IMR-90 (cell line): ENCODE measurements at places on chromosomes 12 and 14. TPM values are rescaled to one million over a fixed set of nuclear protein-coding genes. Genes with fewer than 3 reads are reported as not detected.

GRCh38 chr12:1948883-1949282, 30.4 kb upstream of the CACNA2D4 start:
- peaks cover 5% of the 10 kb centered on the region for H3K4me1 ChIP-seq
- peaks cover 62% of the 10 kb centered on the region for H3K36me3 ChIP-seq
- DNase-seq, result no peak
- H3K27ac ChIP-seq, result no peak overlapping the region
- H3K27me3 ChIP-seq, result no peaks in the 10 kb centered on the region

- no peak overlapping the region for H3K27ac ChIP-seq
- no peak for DNase-seq
- H3K36me3 ChIP-seq, result no peaks in the 10 kb centered on the region
- H3K4me3 ChIP-seq, result no peak overlapping the region
- H3K4me1 ChIP-seq, result peaks cover 54% of the 10 kb centered on the region
Observed at GRCh38 chr14:74578479-74578878, 33.6 kb downstream of the LTBP2 start.

- H3K27me3 ChIP-seq, result peaks cover 4% of the 10 kb centered on the region
- DNase-seq, result no peak
- no peak overlapping the region for H3K27ac ChIP-seq
- no peaks in the 10 kb centered on the region for H3K4me1 ChIP-seq
- no peak overlapping the region for H3K4me3 ChIP-seq
- H3K36me3 ChIP-seq, result no peaks in the 10 kb centered on the region
Observed at GRCh38 chr12:110906516-110906915, 13.9 kb downstream of the MYL2 start.

DNA sequence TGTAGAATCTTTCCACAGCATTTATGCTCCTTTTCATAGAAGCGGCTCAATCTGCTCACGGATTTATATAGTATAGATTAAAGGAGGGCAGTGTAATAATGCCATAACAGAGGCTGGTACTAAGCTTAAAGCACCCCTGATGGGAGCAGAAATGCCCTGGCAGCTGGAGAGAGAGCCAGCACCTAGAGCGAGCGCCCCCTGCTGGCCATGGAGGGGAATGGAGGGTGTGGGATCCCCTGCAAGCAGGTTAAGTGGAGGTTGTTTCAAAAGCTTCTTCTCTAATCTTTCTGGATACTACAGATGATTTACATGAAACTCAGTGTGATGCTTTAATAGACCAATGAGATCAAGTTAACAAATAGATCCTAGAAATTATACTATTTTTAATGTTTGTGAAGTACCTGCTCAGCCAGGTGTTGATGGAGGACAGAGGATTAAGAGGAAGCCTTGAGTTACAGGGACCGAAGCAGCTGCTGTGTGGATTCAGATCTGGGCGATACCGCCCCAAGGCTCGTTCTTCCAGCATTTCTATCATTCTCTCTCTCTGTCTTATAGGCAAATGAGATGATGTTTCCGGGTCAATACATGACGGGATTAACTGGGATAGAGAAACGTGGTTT, 1519.3 kb upstream of the TMEM132C start:
- no peaks in the 10 kb centered on the region for H3K4me1 ChIP-seq
- no peak overlapping the region for H3K27ac ChIP-seq
- DNase-seq, result no peak
- H3K4me3 ChIP-seq, result no peak overlapping the region

GRCh38 chr12:44476683-44477082, 399.4 kb downstream of the NELL2 start:
- no peaks in the 10 kb centered on the region for H3K36me3 ChIP-seq
- H3K4me1 ChIP-seq, result no peaks in the 10 kb centered on the region

- H3K4me1 ChIP-seq, result no peaks in the 10 kb centered on the region
- no peaks in the 10 kb centered on the region for H3K36me3 ChIP-seq
- H3K27me3 ChIP-seq, result no peaks in the 10 kb centered on the region
- DNase-seq, result no peak
- no peak overlapping the region for H3K4me3 ChIP-seq
- H3K27ac ChIP-seq, result no peak overlapping the region
Observed at GRCh38 chr14:104284636-104285507, 146.5 kb downstream of the KIF26A start.

- no peak for DNase-seq
- H3K27me3 ChIP-seq, result no peaks in the 10 kb centered on the region
- H3K27ac ChIP-seq, result no peak overlapping the region
- no peak overlapping the region for H3K4me3 ChIP-seq
- H3K4me1 ChIP-seq, result peaks cover 2% of the 10 kb centered on the region; the same call in 1 of the 2 replicates
Observed at GRCh38 chr12:92908108-92908507, 21.0 kb downstream of the EEA1 start.

GRCh38 chr12:32644431-32644830, 34.7 kb upstream of the DNM1L start:
- peaks cover 8% of the 10 kb centered on the region for H3K36me3 ChIP-seq
- H3K27me3 ChIP-seq, result no peaks in the 10 kb centered on the region
- no peak for DNase-seq

The GAS2L3 gene
- 4.7 and 5.2 TPM in 2 replicates for polyA plus RNA-seq

The WNT1 gene
- polyA plus RNA-seq, result not detected in 2 replicates

The KLHDC1 gene
- polyA plus RNA-seq, result 0.34 and 0.51 TPM in 2 replicates

The CBLN3 gene
- 3.9 and 4.5 TPM in 2 replicates for polyA plus RNA-seq

The DAO gene
- polyA plus RNA-seq, result not detected in 2 replicates

The TCL1B gene
- not detected in 2 replicates for polyA plus RNA-seq

The RASAL1 gene
- polyA plus RNA-seq, result not detected in 2 replicates

The CLEC1A gene
- polyA plus RNA-seq, result not detected in 2 replicates
